ENCODE measurements at places on chromosomes 11 and 22.

DNA sequence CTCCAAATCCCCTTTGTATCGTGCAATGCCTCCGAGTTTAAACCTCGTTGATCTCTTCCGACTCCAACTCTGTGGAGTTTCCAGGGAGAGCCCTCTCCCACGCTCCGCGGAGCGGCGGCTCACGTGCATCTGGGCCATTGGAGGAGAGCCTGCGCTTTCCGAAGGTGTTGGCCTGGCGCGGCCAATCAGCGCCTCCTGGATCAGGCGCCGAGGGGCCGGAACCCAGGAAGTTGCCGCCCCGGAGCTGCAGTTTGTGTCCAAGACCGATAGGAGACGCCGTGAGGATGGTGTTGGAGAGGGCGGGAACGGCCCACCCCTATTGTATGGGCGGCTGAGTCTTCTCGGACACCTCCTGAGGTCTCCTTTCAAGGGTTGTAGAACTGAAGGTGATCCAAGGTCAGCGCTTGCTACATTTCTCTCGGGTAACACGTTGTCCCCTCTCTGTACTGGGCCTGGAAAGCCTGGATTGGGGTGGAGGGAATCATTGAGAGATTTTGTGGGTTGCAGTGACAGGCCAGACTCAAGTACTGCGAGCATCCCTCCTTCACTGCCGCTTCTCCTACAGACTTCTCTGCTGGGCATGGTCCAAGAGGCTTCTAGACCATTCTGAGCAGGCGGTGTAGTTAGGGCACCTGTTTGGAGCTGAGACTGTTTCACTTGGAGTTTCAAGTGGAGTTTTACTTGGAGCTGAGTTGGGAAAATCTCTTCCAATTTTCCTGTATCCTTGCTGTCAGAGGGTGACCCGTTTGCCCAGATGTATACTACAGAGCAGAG is 1.7 kb downstream of the ADAMTS15 start:
- DNase-seq: peak; percentile 95

DNA sequence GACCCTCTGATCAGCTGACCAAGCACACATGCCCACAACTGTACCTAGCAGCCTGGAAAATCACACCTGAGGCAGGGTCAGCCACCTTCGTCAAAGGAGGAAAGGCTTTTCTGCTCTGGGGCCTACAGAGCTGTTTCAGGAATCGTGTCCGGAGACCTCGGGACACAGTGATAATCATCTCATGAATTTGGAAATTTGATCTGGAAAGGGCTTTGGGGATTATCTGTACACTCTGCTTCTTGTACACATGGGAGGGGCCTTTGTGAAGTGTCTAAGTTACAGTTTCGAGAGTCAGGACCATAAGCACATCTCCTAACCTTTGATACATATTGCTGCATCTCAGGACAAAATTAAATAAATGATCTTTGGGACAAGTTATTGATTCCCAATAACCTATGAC is 1421.2 kb upstream of the TENM4 start:
- DNase-seq: no peak

- no peak for DNase-seq
Measured at GRCh38 chr11:30429550-30429949, 106.6 kb downstream of the ARL14EP start.

DNA sequence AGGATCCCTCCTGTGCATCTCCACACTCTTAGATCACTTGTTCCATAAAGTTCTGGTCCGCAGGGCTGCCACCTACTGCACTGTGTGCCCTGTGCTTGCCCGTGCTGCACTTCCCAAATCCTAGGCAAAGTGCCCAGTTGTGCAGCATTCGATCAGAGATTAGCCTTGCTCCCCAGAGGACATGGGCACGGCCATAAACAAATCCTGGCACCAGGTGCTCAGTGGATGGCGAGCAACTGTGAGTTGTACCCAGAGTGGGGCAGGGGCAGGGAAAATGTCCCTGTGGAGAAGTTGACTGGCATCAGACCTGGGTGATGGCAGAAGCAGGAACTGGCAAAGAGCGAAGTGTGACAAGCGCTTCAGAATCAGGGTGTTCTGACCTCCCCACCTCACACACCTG is 4.7 kb downstream of the FADS2 start:
- no peak for DNase-seq

DNA sequence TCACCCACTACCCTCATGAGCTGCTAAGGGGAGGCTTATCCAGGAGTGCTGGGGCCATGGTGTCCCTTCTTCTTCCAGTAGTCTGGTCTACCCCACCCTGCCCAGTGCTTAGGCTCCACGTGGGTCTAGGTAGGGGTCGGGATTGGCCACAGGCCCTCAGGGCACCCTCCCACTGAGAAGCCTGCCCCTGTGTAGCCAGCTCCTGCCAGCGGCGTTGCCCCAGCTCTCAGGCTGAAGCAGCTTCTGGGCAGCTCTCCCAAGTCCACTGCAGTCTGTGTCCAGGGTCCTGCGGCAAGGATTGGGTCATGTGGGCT is 24.0 kb upstream of the RIC3 start:
- DNase-seq: no peak

- peak; percentile 90 for DNase-seq
Measured at GRCh38 chr11:126332221-126332711, 23.2 kb upstream of the ST3GAL4 start.

GRCh38 chr11:79419120-79419519 is 21.7 kb downstream of the TENM4 start:
- no peak for DNase-seq

DNA sequence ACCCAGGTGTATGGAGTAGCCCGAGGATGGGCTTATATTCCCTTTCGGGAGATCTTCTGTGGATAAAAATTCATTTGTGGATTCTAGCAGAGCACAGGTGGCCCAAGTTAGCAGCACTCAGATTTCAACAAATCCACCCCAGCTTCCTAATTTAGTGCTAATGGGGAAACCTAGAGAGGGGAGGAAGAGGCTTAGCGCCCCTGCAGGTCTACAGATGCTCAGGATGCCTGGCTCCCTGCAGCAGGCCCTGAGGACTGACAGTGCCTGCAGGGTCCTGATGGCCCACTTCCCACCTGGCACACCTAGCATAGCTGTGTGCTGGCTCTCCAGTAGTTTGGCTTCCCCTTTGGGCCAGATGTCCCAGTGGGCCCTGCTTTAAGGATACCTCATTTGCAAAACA is 6.5 kb downstream of the DGAT2 start:
- no peak for DNase-seq

DNA sequence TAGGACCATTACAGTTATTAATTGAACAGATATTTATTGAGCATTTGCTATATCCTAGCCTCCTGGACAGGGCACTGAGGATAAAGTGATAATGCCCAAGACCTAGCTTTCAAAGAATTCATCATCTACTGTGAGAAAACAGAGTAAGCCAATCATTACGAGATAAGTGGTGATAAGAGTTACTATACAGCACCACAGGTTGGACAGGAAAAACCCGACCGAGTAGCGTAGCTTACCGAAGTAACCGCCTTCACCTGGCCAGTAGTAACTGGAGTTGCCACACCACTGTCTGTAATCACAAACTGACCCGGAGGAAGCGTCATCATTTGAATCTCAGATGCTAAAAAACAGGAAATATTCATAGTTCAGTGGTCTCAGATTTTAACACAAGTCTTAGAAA is 10.0 kb upstream of the NFRKB start:
- DNase-seq: no peak

DNA sequence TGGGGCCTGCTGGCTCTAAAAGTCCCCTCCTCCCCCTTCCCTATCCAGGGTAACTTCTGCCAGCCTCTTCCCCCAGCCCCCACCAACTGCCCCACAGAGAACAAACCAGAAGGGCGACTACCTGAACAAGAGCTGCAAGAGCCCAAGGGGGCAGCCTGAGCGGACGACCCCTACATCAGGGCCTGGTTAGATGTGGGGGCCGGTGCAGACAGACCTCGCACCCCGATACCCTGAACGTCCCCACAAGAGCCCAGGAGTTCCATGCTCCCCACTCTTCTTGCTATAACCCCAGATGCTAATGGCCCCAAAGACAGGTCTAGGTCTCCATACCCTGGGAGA is 20.7 kb downstream of the SUN2 start:
- no peak for DNase-seq

DNA sequence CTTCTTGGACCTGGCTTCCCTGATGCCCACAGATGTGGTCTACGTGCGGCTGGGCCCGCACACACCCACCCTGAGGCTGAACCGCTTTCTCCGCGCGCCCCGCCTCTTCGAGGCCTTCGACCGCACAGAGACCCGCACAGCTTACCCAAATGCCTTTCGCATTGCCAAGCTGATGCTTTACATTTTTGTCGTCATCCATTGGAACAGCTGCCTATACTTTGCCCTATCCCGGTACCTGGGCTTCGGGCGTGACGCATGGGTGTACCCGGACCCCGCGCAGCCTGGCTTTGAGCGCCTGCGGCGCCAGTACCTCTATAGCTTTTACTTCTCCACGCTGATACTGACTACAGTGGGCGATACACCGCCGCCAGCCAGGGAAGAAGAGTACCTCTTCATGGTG is 1.2 kb downstream of the CNGA4 start:
- DNase-seq: no peak

DNA sequence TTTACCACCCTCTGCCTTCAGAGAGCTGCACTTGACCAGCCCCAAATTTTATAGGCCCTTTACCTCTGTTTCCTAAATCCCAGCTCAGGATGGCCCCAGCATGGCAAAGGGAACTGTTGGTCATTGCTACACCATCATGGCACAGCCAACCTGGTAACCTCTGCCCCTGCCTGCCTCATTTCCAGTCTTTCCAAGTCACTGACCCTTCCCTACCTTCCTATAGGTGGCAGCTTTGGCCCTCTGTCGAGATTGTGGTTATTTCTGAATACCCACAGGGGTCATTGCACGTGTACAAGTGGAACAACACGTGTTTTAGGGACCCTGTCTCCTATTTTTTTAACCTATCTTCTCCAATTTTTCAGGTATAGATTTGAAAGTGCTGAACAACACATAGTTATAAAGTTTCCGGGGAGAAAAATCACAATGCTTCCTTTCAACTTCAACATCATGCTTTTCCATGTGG is 2.8 kb downstream of the GALNT18 start:
- no peak for DNase-seq

DNA sequence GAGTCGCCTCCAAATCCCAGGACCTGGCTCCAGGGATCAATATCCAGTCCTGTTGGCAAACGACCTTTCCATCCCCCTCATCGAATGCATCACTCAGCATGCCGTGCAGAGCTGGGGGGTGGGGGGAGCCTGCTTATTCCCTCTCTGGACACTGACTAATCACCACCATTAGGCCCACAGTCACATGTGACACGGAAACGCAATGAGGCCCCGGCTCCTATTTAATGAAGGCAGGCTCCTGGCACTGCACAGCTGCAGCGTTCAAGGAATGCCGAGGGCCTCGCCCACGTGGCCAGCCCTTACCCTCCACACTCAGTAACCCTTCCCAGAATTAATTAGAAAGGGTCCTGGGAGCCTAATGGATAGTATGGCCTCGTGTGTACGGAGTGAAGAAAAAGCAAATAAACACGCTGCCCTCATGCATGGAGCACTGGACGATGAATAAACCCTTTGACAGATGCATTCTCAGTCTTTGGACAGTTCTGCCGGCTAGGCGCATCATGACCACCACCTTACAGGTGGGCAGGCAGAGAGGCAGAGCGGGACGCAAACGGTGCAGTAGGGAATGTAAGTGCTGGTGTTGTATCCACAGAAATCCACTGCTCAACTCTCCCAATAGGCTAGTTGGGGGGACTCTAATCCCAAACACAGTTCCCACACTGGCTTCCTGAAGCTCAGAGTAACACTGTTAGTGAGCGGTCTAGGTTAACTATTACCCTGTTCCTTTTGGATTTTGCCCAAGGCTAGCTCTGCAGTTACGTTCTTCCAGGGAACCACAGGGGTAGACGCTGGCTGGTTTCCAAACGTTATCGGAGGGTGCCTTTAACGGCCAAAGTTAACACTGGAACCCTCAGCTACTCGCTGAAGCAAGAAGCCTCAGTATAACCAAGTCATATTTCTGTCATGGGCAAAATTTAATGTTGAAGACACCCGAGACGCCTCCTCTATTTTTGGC is 490.1 kb downstream of the OPCML start:
- DNase-seq: no peak

DNA sequence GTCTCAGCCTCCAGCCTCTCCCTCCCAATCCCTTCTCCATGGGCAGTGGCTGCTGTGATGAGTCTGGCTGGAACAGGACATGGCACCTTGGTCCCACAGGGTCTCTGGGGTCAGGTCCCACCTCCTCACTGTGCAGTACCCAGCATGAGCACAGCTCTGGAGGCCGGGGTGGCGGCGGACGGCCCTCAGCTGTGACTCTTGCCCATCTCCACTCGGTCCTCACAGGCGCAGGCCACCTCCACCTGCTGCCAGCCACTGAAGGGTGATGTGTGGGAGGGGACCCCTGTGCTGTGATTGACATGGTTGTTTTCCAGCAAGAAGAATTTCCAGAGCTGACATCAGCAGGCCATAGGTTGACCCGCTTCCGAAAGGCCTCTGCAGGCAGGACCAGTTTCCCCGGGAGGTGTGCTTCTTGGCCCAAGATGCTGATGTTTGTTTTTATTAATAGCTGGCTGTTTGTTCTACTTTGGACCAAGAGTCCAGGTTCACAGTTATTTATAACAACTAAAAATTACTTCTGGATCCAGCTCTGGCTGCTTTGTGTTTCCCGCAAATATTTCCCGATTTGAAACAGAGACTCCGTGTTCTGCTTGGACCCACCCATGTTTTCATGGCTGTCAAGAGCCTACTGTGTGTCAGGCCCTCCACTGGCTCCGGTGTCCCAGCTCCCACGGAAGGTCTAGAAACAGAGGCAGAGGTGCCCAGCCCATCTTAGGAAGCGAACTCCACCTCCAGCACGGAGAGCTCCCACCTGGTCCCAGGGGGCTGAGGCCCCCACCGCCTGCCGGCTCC is 45.7 kb downstream of the SCUBE1 start:
- no peak for DNase-seq

GRCh38 chr22:32849501-32849900 is 48.0 kb downstream of the TIMP3 start:
- no peak for DNase-seq

DNA sequence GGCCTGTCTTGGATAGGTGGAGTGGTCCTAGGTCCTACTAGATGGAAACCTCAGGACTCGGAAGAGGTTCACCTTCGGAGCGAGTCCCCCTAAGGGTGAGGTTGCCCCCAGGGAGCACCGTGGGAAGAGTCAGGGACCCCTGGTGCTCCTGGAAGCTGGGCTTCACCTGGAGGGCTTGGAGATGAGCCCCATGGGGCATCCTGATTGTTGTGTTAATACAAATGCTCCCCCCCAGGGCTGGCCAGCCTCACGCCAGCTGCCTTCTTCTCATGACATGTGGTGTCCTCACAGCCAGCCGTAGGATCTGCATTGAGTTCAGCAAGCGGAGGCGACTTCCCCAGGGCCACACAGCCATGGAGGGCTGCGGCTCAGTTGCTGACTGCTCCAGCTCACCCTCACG is 1487.5 kb downstream of the BRD1 start:
- DNase-seq: no peak

GRCh38 chr11:74638869-74639268 is 46.5 kb downstream of the POLD3 start:
- DNase-seq: no peak

Measured in right atrium auricular region (tissue), 2 donors.